ENCODE measurements at places on chromosomes 13 and 19.

GRCh38 chr13:46598140-46598819 lies 45.3 kb downstream of the LRCH1 start:
- DNase-seq = no peak

DNA sequence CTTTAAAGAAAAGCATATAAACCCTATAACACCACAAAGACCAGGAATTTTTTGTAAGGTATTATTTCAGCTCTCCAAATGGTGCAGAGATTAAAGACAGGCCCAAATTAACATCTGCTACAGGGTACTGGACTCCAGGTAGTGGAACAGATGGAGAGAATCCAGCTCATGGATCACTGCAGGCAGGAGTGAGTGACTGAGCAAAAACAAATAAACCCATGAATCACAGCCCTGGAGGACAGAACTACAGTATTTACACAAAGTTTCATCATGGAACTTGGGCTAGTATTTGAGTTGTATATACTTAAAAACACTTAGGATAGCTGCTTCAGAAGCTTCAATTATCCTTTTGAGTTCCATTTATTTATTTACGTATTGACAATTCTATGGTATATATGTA lies 132.8 kb upstream of the SPRY2 start:
- no peak for DNase-seq

DNA sequence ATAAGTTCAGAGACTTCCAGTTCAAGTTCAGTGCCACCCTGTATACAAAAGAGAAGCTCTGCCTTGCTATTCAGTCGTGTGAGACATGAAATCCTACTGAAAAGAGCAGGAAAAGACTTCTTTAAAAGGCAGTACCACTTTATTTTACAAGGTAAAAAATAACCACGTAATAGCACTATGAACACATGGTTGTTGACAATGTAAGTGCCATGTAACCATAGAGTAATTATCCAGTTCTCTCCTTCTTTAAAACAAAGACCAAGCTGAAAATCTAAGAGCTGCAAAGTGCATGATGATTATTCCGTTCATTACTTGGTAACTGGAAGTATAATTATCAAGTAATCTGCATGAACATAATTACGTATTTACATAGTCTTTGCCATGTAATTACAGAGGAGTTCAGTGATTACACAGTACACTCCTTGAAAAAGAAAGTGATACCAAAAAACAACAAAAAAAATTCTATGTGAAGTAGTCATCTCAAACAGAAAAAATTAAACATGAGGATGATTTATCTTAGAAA lies 288.7 kb downstream of the EFNB2 start:
- DNase-seq = no peak

DNA sequence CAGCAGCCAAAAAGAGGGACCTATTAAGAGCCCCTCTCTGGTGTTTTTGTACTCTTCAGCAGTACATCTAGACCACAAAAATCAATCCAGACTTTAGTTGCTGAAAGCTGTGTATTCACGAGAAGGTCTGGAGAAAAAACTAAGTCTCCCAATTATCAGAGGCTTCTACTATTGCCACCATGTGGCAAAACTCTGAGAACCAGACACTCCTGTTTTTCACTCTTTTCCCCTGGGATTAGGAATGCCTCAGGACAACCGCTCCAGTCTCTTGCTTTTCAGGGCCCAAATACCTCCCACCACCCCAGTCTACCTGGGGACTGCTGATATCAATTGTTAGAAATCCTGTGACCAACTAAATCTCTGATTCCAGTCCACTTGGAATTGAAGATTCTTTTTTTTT lies 30.1 kb upstream of the OBI1 start:
- DNase-seq = no peak

DNA sequence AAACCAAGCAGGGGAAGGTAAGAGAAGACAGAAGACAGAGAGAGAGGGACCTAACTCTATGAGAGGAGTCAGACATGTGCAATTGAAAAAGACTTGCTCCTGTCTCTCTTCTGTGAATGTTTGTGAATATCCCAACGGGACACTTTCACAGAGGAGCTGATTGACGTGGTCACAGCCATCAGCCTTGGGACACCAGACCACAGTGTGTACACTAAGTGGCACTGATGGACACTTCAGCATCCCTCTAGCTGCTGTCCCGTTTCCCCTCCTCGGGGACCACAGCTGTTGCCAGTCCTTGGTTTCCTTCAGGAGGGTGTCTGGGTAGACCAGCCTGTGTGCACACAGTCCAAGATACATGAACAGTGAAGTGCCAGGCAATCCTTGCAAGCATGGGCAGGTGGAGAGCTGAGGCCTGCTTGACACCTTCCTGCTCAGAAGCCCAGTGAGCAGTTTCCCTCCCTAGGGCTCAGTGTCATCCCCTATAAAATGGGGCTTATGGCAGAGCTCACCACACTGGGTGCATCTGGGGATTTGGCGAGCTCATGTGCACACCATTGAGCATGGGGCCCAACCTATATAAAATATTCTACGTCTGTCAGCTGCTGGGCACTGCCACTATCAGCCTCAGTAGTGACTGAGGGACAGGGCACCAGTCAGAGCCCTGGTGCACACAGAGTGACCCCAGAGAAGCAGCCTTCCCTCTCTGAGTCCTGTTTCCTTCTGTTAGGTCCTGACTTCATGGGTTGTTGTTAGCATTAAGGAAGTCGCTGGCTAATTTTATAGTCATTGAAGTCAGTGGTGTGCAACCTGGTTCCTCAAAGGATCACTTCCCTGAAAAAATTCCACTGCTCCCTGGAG lies 4.3 kb upstream of the USF2 start:
- DNase-seq = no peak

- DNase-seq = no peak
Observed at GRCh38 chr13:40975441-40975840, 43.7 kb downstream of the ELF1 start.

GRCh38 chr13:111897178-111897845 lies 169.6 kb upstream of the SOX1 start:
- DNase-seq = no peak

DNA sequence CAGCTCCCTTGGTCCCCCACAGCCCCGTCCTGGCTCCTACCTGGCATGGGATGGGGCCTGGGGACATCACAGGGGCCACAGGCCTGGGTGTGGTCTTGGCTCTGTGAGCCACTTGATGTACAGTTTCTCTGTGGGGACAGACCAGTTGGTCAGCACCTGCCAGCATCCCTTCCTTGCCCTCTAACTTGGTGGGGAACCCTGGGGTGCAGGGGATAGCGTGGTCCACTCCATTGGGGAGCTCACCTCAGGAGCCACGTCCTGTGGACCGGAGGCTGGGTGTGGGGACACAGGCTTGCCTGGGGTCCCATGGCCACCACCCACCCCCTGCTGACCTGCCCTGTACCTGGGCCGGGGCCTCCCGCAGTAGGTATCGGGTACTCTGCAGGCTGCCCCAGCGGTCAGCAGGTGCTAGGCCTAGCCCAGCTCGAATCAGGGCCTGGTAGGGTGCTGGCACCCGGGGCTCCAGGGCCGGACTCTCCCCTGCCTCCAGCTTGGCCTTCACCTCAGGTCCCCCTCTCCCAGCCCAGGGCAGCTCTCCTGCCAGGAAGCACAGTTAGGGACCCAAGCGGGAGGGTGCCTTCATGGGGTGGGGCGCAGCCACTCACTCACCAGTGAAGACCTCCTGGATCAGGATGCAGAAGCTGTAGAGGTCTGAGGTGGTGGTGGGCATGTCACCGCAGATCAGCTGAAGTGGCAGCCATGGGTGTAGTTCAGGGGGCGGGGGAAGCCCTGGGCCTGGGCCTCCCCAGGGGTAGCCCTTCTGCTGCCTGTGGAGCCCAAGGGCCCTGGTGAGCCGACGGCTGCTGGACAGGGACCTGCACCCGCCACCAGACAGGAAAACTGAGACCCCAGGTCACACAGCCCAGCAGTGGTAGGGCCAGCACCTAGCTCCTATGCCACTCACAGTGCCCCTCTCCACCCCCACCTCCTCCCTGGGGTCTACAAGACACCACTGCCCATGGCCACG lies 14.9 kb downstream of the ARHGAP33 start:
- DNase-seq = no peak

- no peak for DNase-seq
Observed at GRCh38 chr13:20159646-20160305, 1.1 kb downstream of the GJA3 start.

- no peak for DNase-seq
Observed at GRCh38 chr19:18967358-18968146, 26.5 kb upstream of the HOMER3 start.

DNA sequence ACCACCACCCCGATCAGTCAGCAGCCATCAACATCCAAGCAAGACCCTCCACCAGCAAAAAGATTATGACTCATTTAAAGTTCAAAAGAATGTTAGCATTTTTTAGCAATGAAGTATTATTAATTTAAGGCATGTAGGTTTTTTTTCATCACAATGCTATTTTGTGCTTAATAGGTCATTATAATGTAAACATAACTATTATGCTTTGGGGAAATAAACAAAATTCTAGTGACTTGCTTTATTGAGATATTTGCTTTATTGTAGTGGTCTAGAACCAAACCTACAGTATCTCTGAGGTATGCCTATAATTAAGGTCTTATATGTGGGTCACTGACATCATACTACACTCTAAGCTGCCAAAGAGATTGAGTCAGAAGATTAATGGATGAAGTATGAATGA lies 20.0 kb downstream of the KLF12 start:
- DNase-seq = no peak

GRCh38 chr19:12973236-12973635 lies 3.9 kb downstream of the DAND5 start:
- DNase-seq = no peak

Data from NCI-H1930 (cell line).